ENCODE measurements at places on chromosomes 7 and 10.
A peak's percentile ranks its signal among the peaks of the same experiment; 100 is the strongest.

- no peak for DNase-seq
These were observed 15.3 kb downstream of the RASGEF1A start for GRCh38 chr10:43251419-43252165.

- DNase-seq = no peak
These were observed 51.0 kb upstream of the MSMB start for GRCh38 chr10:46096909-46097575.

DNA sequence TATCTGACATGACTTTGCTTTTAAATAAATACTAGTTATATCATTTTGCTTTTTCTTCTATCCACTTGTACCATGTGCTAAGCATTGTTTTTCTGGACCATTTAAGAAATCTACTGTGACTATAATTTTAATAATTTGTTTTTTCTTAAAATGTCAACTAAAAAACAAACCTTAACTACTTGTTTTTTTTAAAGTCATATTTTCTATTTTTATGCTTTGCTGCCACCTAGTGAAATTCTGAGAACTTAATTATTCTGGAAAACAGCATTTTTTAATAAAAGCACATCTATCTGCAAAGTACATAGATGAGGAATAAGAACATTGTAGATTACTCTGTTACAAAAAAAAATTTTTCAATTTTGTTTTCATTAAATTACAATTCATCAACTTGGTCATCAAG lies 47.4 kb downstream of the ORC5 start:
- DNase-seq = peak; percentile 33

DNA sequence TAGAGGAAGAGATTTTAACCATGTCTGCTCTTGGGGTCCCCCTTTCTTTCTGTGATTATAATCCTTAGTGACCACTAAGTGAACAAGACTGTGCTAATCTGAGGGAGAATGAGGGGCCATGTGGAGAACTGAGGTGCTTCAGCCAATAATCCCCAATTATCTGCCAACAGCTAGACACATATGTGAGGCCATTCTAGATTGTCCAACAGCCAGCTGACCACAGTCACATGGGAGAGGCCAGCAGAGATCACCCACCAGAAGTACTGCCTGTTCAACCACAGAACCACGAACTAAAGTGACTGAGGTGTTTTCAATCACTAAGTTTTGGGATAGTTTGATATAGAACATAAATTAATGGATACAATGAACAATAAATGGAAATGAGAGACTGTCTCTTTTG lies 74.3 kb downstream of the SEMA3E start:
- DNase-seq = no peak

DNA sequence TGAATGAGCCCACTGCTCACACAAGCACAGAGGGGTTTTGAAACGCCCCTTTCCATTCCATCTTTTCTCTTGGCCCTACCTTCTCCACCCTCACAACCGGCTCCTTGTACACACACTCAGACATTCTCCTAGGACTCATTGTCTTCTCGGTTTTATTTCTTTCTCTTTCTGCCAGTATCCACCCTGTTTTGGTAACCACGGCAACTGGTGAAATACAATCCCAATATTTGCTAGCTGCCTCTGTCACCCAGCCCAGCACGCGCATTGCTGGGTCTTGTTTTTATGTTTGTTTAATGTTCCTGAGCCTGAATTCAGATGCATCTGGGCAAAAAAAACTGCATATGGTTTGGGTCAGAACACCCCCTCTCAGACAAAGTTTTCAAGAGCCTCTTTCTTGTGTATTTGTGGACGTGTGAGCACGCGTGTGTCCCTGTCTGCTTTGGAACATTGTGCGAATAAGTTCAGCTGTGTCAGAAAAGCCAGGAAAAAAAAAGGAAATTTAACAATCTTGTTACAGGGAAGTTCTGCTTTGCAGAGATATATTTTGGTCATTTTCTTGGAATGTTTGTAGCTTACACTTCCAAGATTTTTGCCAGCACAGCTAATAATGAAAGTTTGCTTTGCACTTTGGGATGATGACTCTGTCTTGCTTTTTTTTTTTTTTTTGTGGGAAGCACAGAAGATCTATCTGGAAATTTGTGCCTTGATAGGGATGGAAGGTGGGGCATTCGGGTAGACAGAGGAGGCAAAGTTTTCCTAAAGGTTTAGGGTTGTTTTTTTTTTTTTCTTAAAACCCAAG lies 225.9 kb downstream of the TRIL start:
- DNase-seq = peak; percentile 15

DNA sequence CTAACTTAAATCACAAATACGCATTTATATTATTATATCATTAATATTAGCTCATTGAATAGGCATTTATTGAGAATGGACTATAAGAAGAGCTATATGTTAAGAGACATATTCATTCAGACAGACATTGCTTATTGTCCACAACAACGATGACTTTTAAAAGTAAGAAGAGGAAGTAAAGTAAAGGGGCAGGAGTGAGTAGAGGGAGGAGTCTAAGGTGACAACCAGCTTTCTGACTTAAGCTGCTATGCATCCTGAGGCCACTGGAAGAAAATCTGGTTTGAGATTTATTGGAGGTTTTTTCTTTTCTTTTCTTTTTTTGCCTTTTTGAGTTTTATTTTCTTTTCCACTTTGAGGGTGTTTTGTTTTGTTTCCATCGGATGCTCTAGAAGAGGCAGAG lies 723.5 kb downstream of the GRM8 start:
- no peak for DNase-seq

DNA sequence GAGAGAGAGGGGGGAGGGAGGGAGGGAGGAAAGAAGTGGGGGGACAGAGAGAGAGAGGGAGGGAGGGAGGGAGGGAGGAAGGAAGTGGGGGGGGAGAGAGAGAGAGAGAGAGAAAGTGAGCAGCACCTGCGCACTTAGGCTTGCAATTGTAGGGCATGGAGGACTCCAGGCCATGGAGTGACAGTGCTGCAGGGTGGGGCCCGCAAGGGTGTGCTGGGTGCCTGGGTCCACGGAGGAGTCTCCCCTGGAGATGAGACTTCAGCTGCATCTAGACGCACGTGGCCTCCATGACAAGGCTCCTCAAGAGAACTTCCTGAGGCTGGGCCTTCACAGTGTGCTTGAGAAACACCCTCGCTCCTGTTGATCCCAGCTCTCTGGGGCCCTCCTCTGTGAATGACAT lies 44.5 kb downstream of the CLRN3 start:
- no peak for DNase-seq

GRCh38 chr7:29208410-29209250 lies 14.1 kb downstream of the CHN2 start:
- no peak for DNase-seq

GRCh38 chr10:112843623-112844022 lies 106.4 kb upstream of the TCF7L2 start:
- DNase-seq = no peak

- no peak for DNase-seq
These were observed 68.9 kb downstream of the DYNC1I1 start for GRCh38 chr7:95840953-95841950.

DNA sequence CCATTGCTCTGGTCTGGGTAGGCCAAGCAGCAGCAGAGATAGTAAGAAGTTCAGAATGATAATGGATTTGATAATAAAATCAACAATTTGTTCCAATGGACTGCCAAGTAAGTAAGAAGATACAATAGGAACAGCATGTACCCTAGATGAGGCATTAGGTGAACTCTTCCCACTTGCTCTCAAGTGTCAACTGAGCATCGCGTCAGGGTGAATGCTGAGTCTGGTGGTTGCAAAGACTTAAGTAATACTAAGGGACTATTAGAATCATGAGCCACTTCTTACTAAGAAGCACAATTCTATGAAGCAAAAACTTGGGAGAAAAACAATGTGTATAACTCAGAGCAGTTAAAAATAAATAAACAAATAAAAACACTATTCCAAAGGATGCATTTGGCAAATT lies 54.5 kb downstream of the LRRN3 start:
- no peak for DNase-seq

DNA sequence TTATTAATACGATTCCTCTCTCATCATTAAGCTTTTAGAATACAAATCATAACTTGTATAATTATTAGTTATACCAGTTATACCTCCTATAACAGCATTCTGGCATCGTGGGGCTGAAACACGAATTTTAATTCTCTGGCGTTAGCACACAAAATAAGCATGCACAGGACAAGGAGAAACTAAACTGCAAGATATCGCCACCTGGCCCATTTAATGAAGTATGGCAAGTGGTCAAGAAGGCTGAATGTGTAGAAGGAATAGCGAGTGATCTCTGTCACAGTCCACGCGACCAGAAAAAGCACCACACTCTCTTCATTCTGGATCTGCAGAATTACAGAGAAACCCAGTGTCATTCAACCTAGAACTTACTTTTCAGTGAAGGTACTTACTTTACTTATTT lies 18.1 kb downstream of the HACD1 start:
- no peak for DNase-seq

- DNase-seq = no peak
These were observed 54.9 kb upstream of the SDK1 start for GRCh38 chr7:3246127-3246526.

GRCh38 chr10:71665456-71665855 lies 54.1 kb downstream of the C10orf105 start:
- DNase-seq = no peak

DNA sequence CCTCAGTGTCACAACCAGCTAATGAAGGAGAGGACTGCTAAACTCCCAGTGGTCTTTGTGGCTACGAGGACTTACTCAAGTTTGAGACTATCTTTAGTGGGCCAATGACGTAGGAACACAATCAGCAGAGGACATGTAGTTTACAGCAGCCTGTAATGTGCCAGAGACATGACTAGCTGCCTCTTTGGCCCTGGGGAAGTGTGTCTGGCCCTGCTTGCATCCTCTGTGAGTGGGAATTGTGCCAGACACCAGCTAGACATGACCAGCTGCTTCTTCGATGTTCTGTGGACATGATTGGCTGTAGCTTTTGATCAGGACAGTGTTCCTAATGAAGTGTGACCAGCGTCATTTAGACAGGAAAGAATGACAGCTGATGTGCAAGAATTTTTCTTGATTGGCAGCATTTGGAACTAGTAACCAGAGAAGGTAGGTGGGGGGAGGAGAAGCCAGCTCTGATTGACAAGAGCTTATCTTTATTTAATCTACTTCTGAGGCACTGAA lies 141.7 kb downstream of the AUTS2 start:
- peak; percentile 46 for DNase-seq

DNA sequence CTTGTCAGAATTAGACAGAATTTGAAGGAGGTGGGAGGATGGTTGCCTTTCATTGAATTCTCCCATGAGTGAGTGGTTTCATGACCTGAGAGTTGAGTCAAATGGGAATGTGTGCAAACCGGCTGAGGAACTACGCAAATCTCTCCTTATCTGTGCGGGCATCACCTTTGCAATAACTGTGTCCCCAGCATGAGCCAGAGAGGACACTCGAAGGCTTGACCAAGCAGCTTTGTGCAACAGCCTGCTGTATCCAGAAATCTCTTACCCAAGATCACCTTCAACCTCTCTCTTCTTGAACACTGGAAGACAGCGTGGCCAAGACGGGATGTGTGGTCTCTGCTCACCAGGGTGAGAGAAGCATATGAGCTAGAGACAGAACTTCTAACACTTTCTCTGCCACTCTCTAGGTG lies 93.8 kb upstream of the IKZF1 start:
- DNase-seq = no peak

DNA sequence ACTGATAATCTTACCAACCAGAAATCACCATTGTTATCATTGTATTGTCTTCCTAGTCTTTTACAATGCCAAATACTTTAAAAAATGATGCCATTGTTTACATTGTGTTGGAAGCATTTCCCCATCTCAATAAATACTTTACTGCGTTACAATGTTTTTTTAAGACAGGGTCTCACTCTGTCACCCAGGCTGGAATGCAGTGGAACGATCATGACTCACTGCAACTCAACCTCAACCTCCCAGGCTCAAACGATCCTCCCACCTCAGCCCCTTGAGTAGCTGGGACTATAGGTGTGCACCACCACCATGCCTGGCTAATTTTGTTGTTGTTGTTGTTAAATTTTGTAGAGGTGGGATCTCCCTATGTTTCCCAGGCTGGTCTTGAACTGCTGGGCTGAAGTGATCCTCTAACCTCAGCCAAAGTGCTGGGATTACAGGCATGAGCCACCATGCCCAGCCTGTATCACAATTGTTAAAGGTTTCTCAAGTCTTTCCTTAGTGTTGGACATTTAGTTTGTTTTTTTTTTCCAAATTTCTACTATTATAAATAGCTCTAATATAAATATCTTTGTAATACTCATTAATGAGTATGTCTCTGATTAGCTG lies 13.5 kb downstream of the LRMDA start:
- no peak for DNase-seq

DNA sequence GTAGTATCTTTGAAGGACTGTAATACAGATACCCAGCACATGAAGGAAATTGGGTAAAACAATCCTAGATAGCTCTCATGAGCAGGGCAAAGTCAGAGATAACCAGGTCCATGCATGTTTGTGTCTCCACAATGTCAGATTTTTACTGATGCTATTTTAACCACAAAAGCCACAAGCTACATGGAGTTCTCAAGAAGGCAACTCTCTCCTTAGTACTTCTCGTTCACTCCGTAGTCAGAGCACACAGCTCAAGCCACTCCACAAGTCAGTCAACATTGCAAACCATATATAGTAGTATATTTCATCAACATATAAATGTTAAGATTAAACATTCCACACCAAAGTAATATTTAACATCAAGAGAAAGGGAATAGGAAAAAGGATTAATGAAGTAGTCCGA lies 98.0 kb upstream of the PIK3CG start:
- no peak for DNase-seq

GRCh38 chr7:72127136-72127535 lies 285.0 kb downstream of the CALN1 start:
- DNase-seq = no peak

DNA sequence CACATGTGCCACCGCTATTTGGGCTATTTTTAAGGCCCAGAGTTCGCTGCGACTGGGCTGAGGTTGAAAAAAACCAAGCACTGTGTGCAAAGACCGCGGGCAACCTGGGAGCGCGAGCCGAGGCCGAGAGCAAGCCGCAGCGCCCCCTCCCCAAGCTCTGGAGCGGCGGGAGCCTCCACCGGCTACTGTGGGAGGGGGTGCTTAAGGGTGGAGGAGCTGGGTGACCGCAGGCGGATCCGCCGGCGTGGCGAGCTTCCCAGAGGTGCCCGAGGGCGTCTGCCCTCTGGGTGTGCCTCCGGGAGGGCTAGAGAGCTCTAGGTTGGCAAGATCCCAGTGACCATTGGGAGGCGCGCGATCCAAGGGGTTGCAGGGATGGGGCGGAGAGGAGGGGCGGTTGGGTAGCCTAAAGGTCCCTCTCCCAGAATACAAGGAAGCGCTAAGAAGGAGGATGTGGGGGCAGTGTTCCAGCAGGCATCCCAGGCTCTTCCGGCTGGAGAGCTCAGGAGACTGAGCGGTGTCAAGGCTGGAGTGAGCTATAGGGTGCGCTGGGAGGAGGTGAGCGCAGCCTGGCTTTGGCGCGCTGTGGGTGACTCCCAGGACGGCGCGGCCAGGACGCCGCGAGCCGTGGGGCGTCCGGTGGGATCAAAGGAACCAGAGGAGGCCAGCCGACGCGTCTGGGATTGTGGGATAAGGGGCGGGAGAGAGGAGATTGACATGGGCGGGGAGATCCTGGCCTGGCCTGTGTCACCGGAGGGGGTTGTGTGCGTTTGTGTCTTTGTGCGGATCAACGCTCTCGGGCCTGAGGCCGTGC lies 8.0 kb downstream of the DLX5 start:
- DNase-seq = no peak

- DNase-seq = no peak
These were observed 63.3 kb upstream of the THSD7A start for GRCh38 chr7:11895337-11895736.
